ENCODE measurements at places on chromosomes 2 and 18.
A peak's percentile ranks its signal among the peaks of the same experiment; 100 is the strongest.

DNA sequence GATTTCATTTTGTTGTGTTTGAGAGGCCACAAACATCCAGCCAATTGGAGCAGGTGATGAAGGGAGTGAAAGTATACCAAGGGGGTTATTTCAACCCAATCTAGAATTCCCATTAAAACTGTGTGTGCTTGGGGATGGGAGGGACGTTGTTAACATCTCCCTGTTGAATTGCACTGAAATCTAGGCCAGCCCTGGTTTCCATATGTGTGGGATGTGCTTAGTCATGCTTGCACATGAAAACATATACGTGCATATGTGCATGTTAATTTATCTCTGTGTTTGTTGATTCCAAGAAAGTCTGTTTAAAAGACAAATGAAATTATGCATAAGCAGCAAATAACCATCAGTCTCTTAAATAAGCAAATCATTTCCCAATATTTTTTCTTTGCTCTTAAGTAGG is 5.6 kb downstream of the CELF4 start:
- no peak for DNase-seq

- DNase-seq, result peak; percentile 31
Observed at GRCh38 chr2:84077496-84077895, 381.6 kb downstream of the SUCLG1 start.

DNA sequence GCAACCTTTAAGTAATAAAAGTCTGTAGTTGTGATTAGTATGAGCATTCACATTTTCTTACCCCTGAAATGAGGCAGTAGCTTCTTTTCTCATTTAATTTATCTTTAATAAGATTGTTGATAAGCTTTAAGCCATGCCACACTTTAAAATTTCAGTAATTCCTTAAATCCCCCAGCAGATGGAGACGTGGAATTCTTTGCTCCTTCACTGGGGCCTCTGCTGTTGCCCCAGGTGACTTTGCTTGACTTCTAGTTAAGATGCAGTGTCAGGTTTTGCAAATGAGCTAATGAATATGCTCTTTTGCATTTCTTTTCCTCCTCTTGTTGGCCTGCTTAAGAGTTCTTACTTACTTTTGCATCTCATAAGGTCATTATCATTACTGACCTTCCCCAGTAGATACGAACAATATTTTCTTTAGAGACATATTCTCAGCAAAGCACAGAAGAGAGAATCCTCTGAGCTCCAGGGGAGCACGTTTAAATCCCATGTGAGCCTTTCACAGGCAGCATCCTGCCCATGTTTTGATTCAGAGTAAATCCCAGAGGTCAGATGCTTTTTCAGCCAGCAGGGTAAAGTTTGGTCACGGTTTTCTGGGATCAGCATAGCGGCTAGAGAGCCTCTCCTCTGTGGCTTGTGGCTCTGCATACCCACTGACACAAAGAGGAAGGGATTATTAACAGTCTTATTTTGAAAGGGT is 222.9 kb downstream of the PTPRM start:
- peak; percentile 5 for DNase-seq

GRCh38 chr2:70753902-70754301 is 14.1 kb downstream of the ADD2 start:
- DNase-seq, result no peak

DNA sequence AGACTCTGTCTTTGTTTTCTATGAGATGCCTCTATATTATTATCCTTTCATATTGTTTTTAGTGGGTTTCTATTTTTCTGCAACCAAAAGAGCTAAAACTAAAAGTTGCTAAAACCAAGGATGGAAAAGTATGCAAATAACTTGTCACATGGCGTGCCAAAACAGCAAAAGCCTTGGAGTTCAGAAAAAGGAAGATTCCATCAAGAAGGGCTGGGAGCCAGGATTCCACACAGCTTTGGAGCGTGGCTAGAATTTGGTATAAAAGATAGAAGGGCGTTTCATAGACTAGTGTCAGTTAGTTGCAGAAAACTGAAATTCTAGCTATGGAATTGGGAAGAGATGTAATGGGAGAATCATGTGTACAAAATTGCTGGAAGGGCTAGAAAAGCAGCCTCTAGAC is 4.1 kb downstream of the SCYGR1 start:
- DNase-seq, result no peak

GRCh38 chr2:180579388-180579787 is 401.0 kb upstream of the UBE2E3 start:
- DNase-seq, result no peak

GRCh38 chr2:67656875-67657274 is 259.7 kb downstream of the ETAA1 start:
- DNase-seq, result no peak

GRCh38 chr2:48674933-48675332 is 57.3 kb downstream of the GTF2A1L start:
- no peak for DNase-seq

- peak; percentile 47 for DNase-seq
Observed at GRCh38 chr18:21194871-21195771, 46.9 kb upstream of the GREB1L start.

GRCh38 chr2:127220768-127221527 is 849 bp upstream of the CYP27C1 start:
- no peak for DNase-seq

- no peak for DNase-seq
Observed at GRCh38 chr18:35091841-35092240, 50.6 kb downstream of the MAPRE2 start.

GRCh38 chr2:27920148-27920885 is 29.8 kb downstream of the BABAM2 start:
- DNase-seq, result no peak

DNA sequence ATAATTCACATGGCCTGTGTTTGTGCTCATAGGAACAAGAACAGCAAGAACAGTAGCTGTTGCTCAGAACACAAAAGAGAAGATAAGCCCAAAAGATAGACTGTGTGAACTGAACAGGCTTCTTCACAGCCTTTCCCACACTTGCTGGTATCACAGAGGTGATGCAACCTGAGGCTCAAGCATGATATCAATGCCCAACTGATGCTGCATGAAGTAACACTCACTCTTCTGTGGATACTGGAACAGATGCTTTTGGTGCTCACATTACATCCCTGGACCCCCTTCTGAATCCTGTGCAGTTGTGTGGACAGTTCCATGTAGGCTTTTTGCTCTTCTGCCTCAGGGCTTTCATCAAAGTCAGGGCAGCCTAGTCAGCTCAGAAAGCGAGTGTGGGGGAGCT is 88.4 kb upstream of the RND3 start:
- DNase-seq, result no peak

GRCh38 chr2:207333599-207334300 is 168.0 kb upstream of the KLF7 start:
- no peak for DNase-seq

- no peak for DNase-seq
Observed at GRCh38 chr2:28160986-28161425, 231.7 kb upstream of the FOSL2 start.

DNA sequence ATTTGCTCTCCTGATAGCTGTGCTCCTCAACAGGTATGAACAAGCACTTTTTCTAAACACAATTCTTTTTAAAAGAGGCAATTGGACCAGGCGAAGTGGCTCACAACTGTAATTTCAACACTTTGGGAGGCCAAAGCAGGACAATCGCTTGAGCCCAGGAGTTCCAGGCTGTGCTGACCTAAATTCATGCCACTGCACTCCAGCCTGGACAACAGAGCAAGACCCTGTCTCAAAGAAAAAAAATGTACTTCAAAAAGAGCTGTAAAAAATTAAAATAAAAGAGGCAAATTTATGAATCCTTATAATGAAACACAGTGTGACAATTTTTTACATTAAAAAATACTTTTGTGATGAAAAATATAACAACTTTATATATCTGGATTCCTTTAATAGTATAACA is 1.8 kb upstream of the FAM124B start:
- no peak for DNase-seq

DNA sequence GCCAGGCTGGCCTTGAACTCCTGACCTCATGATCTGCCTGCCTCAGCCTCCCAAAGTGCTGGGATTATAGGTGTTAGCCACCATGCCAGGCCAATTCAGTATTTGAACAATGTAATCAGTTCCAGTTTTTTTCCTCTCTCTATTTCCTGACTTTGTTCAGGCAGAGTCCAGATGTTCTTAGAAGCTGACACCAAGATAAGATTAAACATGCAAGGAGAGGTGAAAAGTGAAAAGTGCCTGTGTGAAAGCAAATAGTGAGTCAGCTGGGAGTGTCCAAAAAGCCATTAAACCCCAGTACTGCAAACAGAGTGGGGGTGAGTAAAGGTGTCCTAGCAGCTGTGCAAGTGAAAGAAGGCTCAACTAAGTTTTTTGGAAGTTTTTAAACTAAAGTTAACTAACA is 231.5 kb downstream of the PTH2R start:
- no peak for DNase-seq

- no peak for DNase-seq
Observed at GRCh38 chr2:210620456-210620855, 64.1 kb downstream of the CPS1 start.

GRCh38 chr2:239903210-239903609 is 121.9 kb downstream of the NDUFA10 start:
- DNase-seq, result no peak

- DNase-seq, result no peak
Observed at GRCh38 chr2:79327460-79327859, 167.9 kb upstream of the REG3A start.

DNA sequence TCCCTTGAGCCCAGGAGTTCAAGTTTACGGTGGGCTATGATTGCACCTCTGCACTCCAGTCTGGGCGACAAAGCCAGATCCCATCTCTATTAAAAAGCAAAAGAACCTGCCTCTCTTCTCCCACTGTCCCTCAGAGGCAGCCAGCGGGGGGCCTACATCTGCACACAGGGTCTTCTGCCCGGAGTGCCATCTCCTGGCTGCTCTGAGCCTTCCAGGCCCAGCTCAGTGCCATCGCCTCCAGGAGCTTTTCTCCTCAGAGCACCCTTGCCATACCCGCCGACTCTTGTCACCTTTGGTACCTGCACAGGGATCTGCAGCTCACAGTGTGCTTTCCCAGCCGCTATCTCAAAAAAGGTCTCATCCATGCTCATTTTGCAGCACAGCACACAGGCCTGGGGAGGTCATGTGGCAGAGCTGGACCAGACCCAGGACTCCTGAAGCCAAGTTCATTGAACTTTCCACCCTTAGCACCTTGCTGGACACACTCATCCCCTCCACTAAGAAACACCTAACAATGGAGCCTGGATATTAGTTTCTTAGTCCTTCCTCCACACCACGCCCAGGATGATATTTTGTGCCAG is 186.3 kb downstream of the HAUS1 start:
- DNase-seq, result no peak

DNA sequence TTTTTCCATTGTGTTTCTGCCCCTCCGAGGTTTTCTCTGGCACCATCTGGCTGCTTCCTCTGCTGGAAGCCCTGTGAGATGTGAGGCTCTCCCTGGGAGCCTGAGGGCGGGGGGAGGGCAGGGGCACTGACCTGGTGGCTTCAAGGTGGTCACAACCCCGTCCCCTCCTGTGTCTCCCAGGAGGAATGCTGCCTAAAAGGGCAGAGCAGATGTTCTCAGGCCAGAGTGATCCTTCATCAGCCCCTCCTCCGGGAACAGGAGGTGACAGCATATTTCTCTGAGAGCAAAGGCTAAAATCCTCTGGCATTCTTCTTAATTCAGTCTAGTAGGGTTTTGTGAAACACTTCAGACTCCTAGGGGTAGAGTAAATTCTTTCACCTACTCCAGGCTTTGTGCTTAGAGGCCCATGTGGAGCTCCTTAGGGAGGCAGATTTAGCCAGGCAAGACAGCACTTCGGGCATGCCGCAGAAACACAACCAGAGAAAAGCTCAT is 18.3 kb upstream of the GREB1 start:
- no peak for DNase-seq

GRCh38 chr2:54577944-54578647 is 122.0 kb downstream of the SPTBN1 start:
- no peak for DNase-seq

DNA sequence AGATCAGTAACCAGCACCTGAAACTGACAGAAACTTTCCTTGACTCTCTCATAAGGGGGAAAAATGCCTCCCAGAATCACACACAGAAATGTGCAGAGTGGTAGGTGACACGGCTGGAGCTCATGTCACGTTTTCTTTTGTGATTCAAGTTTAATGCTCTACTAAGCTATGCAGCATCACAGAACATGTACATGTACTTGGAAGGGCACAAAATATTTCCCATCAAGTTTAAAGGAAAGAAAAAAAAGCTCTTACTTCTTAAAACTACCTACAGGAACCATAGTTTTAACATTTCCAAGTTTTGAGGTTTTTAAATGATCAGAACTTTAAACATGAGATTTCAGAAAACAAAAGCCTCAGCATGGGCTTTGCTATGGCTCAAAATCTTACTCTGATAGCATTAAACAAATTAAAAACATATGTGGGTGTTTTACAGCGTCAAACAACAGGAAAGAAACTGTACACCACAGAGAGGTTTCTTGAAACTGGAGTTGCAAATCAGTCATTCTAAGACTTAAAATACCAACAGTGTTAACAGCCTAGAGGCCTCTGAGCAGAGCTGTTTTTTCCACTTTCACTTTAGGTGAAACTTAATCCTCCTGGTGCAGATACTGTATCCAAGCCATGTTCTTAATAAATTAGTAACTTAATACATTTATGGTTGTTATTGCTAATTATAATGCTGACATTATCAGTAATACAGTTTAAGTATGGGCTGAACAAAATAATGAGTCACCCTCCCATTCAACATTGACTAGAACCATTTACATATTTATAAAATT is 30.1 kb downstream of the MBP start:
- no peak for DNase-seq

DNA sequence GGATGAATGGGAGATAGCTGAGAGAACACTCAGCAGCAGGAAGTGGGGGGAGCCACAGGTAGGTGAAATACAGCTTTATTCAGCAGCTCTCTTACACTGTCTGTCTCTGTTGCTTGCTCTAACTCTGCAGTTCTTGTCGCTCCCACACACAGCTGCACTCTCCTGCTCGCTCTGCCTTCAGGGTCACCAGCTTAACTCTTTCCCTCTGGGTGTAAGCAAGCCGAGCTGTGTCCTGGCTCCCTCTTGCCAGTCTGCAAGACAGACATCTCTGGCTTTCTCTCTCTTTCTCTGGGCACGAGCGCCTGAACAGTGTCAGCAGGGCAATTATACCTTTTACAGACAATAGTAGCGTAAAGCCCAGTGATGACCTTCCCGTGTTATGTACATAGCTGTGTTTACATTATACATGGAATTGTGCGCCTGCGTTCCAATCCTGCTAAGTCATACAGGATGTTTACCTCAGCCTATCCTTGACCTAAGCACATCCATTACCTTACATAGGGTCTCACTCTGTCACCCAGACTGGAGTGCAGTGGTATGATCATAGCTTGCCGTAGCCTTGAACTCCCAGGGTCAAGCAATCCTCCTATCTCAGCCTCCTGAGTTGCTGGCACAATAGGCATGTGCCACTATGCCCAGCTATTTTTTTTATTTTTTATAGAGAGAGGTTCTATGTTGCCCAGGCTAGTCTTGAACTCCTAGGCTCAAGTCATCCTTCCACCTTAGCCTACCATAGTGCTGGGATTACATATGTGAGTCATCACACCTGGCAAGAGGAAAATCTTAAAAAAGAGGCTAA is 57.8 kb upstream of the CHN1 start:
- no peak for DNase-seq

DNA sequence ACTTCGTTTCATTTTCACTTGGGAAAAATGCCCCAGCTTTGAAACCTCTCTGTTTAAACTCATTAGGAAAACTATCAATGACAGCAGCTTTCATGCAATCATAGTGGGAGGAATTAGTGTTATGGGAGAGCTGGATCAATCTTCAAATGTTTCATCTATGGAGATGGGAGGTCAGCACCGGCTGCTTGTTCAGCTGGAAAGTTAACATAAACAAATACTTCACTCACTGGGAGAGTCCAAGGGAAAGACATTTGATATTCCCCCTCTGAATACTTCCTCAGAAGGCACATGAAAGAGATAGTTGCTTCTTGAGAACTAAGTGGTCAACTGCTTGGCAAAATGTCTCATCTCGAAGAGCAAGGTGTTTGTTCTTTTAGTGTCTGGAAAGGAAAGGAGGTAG is 7.3 kb downstream of the LYPD1 start:
- DNase-seq, result no peak
